ENCODE measurements at places on chromosomes 3 and 15.

DNA sequence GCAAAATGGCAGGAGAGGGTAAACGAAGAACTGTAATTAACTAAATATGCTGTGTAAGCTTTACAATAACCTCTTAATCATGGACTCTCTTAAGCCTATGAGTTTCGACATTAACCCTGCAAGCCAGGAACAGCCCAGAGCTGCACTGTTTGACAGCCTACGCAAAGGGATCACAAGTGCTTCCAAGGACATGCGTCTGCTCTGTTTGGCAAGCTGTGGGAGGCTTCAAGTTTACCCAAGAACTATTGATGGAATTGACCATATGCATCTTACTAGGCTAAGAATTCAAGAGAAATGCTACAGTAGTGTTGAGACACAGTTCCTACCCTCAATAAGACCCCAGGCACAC, 66.0 kb downstream of the PDZRN3 start:
- DNase-seq: no peak

DNA sequence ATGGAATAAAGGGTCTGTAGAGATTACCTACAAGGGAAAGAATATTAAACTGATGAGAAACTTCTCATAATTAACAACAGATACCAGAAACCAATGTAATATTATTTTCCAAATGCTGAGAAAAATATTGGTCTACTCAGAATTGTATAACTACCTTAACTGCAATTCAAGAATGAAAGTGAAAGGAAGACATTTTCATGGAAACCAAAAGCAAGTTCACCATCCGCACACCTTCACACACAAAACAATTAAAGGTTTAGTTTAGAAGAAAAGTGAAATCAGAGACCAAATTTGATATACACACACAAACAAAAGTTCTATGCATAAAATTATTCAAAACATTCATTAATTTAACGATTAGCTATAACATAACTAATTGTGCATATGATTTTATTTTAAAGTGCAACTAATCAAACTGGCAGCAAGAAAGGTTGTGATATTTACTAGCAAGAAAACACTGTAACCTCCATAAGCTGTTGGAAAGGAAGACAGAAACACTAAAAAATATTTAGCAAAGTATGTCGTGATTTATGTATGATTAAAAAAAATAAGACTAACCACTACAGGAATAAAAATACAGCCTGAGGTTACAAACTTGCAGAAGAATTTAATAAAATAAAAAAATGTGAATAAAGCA, 395.5 kb downstream of the FGF12 start:
- no peak for DNase-seq

DNA sequence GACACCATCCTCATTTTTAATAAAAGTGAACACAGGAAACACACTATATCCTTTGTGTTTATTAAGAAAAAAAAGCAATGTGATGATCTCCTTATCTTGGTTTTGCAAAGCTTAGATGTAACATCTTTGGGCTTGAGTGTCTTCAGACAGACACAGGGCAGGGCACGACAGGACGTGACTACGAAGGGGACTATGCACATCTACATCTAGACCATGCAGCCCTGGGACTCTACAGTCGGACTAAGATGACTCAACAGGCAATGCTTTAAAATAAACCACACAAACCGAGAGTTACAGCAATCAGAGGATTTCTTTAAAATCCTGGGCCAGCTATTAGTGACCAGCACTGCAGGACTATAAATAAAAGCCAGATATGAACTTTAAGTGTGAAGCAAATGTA, 22.8 kb upstream of the TM2D3 start:
- peak; percentile 69 for DNase-seq

GRCh38 chr15:88177451-88177850, 79.1 kb downstream of the NTRK3 start:
- peak; percentile 45 for DNase-seq
